HEK293T (cell line): ENCODE measurements at places on chromosomes 1 and 21.

DNA sequence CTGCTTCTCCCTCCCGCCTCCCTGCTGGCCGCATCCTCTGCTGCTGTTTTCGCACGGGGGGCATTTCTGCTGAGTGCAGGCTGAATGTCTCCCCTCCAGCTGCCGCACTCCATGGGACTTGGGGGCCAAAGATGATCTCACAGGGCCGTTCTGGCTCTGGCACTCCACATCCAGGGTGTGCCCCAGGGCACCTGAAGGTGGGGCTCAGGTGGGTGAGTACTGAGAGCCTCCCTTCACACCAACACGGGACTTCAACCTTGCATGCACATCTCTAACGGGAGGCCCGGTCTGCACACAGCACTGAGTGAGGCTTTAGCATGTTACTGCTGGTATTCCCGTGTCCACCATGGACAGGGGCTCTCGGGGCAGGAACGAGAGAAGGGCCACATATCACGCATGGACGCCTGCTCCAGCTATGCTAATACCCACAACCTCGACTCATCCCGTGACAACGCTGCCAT, 88.9 kb downstream of the DMRTB1 start:
- no peak for DNase-seq

- DNase-seq: no peak
Observed at GRCh38 chr1:85315789-85316188, 39.4 kb upstream of the BCL10 start.

DNA sequence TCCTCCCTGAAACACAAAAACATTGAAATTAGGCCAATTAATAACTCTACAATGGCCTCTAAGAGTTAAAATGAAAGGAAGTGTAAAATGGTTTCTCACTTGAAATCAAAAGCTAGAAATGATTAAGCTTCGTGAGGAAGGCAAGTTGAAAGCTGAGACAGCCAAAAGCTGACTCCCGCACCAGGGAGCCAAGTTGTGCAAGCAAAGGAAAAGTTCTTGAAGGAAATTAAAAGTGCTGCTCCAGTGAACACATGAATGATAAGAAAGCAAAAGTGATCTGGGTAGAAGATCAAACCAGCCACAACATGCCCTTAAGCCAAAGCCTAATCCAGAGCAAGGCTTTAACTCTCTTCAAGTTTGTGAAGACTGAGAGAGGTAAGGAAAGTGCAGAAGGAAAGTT, 22.8 kb downstream of the CYYR1 start:
- DNase-seq: no peak

- no peak for DNase-seq
Observed at GRCh38 chr1:111631502-111631901, 11.9 kb downstream of the RAP1A start.

GRCh38 chr1:183543619-183544204, 46.5 kb downstream of the NCF2 start:
- DNase-seq: peak; percentile 69

DNA sequence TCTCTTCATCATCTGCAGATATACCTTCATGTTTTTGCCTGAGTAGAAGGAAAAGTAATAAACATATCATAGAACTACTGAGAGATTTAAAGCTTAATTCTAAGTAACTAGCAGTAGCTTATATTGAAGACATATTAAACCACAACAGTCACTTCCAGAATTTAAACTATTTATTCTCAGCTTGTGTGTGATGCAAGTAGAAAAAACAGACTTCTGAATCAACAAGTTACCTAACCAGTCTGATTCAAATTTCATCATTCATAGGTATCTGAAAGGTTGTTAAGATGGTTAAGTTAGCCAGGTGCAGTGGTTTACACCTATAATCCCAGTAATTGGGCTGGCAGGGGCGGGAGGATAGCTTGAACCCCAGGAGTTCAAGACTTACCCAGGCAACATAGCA, 41.9 kb downstream of the SPAG17 start:
- no peak for DNase-seq

DNA sequence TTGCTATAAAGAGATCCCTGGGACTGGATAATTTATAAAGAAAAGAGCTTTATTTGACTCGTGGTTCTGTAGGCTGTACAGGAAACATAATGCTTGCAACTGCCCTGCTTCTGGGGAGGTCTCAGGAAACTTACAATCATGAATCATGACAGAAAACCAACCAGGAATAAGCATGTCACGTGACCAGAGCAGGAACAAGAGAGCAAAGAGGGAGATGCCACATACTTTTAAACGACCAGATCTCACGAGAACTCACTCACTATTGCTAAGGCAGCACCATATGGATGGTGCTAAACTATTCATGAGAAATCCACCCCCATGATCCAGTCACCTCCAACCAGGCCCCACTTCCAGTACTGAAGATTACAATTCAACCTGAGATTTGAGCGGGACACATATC, 49.8 kb upstream of the RCC1 start:
- no peak for DNase-seq

- no peak for DNase-seq
Observed at GRCh38 chr1:82598812-82599211, 798.1 kb downstream of the ADGRL2 start.

GRCh38 chr21:34630536-34631143, 15.7 kb upstream of the RCAN1 start:
- peak; percentile 68 for DNase-seq

- no peak for DNase-seq
Observed at GRCh38 chr1:85611856-85612255, 31.3 kb downstream of the CCN1 start.
